ENCODE measurements at places on chromosomes 6 and 20.

DNA sequence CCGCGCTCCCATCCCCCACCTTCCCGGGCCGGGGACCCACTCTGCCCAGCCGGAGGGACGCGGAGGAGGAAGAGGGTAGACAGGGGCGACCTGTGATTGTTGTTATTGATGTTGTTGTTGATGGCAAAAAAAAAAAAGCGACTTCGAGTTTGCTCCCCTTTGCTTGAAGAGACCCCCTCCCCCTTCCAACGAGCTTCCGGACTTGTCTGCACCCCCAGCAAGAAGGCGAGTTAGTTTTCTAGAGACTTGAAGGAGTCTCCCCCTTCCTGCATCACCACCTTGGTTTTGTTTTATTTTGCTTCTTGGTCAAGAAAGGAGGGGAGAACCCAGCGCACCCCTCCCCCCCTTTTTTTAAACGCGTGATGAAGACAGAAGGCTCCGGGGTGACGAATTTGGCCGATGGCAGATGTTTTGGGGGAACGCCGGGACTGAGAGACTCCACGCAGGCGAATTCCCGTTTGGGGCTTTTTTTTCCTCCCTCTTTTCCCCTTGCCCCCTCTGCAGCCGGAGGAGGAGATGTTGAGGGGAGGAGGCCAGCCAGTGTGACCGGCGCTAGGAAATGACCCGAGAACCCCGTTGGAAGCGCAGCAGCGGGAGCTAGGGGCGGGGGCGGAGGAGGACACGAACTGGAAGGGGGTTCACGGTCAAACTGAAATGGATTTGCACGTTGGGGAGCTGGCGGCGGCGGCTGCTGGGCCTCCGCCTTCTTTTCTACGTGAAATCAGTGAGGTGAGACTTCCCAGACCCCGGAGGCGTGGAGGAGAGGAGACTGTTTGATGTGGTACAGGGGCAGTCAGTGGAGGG, 2.8 kb downstream of the SOX4 start:
- no peak for DNase-seq

GRCh38 chr20:46683939-46684750, 5.1 kb downstream of the TP53RK start:
- no peak for DNase-seq

DNA sequence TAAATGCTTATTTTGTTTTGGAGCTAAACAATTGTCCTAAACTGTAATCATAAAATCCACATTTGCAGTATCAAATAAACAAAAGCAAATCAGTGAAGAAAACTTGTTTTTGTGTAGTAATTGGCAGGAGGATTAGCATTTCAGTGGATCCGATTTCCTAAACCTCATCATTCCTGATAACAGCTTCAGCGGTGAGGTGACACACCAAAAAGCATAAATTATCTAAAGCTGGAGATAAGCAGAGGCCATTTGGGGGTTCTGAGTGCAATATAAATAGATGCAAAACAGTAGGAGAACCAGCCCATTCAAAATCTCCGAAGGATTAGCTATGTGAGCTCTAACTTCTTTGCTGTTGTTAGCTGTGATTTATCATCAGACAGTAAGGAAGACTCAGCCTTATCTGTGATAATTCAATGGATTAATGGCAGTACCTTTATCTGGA, 235.8 kb downstream of the EPHA7 start:
- no peak for DNase-seq

DNA sequence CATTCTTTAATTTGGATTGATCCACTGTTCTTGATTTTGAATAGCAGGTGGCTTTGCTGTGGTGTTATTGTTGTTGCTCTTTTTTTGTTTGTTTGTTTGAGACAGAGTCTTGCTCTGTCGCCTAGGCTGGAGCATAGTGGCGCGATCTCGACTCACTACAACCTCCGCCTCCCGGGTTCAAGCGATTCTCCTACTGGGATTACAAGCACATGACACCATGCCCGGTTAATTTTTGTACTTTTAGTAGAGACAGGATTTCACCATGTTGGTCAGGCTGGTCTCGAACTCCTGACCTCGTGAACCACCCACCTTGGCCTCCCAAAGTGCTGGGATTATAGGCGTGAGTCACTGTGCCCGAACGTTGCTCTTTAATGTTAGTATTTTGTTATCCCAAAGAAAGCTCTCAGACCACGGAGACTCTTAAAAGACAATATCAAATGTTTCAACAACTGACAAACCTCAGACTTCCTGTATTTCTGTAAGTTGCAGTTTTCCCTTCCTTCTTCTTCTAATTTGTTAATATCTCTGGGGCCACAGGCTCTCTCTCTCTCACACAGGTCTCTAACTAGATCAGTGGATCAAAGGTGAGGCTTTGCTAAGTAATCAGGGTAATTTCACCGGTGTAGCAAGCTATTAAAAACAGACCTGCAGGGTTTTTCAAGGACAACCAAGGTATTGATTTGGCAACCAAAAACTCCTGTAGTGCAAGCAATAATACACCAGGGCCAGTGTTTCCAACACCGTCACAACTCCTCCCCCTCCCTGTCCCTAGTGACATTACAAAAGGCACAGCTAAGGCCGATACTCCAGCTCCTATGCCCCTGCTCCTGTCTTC, 48.8 kb upstream of the ZNF217 start:
- no peak for DNase-seq

GRCh38 chr6:116036885-116037284, 23.8 kb downstream of the FRK start:
- no peak for DNase-seq

DNA sequence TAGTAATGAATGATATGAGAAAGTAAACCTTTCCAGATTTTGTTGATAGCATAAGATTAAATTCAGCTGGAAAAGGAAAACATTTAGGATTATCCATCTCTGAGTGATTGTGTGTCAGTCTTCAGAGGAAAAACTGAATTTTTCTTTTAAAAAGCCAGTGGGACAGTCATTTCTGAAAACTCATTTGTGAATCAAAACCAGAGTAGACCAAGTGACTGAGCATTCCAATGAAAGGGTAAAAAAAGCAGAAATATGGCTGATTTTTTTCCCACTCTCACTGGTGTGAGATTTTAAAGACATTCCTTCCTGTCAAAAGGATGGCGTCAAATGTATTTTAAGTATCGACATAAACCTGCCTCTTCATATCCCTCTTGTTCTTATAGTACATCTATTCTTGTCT, 214.0 kb downstream of the GMPR start:
- no peak for DNase-seq

DNA sequence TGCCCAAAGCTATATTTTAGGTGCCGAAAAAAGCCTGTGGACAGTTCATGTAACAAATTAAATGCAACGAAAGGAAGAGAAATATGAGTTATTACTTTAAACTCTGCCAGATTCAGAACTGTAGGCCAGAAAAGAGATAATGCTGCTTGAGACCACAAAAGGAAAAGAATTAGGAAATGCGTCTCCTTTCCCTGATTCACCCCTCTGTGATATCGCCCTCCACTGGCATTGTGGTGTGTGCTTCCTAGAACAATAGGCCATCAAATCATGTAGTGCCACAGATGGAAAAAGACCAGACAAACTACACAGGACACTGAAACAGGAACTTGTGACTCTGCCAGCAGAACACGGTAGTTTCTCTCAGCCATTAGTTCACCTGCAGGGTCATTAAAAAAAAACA, 14.7 kb upstream of the LAMA4 start:
- no peak for DNase-seq

GRCh38 chr6:35795453-35796071, 1.6 kb downstream of the CLPS start:
- no peak for DNase-seq

GRCh38 chr6:156449128-156449527, 328.1 kb upstream of the ARID1B start:
- no peak for DNase-seq

- DNase-seq, result no peak
Measured at GRCh38 chr20:61662968-61663331, 402.7 kb downstream of the TAF4 start.

DNA sequence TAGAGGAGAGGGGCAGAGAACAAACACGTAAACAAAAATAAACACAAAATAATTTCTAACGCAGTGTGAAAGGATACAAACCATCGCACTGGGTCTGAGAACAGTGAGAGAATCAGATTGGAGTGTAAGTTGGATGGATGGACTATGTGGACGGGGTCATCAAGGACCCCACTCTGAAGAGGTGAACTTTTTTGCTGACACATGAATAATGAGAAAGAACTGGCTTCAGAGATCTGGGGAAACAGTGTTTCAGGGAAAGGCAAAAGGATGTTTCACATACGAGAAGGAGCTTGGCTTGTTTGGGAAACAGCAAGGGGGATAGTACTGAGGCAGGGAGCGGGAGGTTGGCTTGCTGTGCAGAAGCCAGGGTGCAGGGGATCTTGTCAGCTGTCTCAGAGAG, 295.4 kb downstream of the ZNF217 start:
- DNase-seq, result no peak

- DNase-seq, result no peak
Measured at GRCh38 chr6:156806155-156806554, 29.0 kb downstream of the ARID1B start.

- no peak for DNase-seq
Measured at GRCh38 chr6:97449444-97449966, 166.5 kb upstream of the MMS22L start.

DNA sequence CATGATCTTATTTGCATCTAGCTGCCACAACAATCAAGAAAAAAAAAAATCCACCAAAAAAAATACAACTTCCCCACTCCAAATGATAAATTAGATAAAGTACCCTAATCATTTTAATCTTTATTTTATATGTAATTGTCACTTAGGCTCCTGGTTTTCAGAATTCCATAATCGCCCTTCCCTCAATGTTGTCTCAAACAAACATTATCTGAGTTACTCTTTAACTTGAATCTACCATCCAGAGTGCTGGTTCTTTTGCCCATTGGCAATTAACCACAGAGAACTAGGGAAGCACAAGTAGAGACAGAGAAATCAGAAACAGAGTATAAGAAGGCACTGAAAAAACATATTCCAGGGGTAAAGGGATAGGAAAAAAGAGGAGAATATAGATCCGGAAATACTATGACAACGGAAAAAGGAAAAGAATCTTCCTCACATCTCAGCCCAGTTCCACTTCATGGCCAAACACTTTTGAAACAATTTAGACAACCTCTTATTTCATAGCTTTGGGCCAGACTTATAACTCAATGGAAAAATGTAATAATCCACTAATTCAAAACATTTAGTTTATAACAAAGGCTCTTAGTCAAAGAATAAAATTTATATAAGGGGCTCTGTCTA, 861 bp upstream of the NHSL1 start:
- DNase-seq, result no peak

DNA sequence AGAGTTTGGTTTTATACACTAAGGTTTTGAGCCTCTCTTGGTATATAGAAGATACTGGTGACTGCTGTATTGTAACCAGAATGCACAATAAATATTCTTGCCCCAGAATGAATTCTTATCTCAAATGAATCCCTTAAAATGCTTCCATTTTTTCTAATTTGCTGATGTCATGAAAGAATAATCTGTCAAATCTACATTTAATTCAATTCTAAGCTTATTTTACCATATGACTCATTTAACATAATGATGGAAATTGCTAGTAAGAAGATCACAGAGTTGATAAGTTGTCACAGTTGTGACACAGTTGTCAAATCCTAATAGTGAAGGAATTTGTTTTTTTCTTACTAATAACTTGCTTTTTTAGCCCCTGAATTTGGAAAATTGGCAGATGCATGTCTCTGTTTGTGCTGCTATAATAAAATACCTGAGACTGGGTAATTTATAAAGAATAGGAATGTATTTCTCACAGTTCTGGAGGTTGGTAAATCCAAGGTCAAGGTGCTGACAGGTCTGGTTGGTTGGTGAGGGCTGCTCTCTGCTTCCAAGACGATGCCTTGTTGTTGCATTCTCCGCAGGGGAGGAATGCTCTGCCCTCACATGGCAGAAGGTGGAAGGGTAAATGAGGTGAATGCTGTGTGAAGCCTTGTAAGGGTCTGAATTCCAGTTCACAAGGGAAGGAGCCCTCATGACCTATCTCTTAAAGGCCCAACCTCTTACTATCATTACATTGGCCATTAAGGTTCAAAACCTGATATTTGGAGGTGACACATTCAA, 4.7 kb downstream of the ECT2L start:
- DNase-seq, result no peak

GRCh38 chr20:56627122-56628014, 1.7 kb upstream of the TFAP2C start:
- DNase-seq, result no peak

GRCh38 chr6:7505189-7505699, 36.2 kb upstream of the DSP start:
- no peak for DNase-seq

DNA sequence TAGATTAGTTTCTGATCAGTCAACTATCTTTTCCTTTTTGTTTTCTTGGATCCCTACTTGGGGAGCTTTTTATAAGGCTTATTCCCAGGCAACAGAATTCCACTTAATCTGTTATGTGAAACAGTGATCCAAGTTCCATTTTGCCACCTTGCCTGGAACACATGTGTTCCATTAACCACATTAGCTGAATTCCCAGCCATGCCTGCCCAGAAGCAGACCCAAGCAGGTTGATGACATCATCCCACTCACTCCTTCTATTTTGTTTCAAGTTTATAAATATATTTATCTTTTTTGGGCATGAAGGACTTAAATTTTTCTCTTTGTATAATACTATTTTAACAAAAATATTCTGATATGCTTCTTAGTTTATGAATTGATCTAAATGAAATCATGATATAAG, 587.4 kb downstream of the GRIK2 start:
- DNase-seq, result no peak

DNA sequence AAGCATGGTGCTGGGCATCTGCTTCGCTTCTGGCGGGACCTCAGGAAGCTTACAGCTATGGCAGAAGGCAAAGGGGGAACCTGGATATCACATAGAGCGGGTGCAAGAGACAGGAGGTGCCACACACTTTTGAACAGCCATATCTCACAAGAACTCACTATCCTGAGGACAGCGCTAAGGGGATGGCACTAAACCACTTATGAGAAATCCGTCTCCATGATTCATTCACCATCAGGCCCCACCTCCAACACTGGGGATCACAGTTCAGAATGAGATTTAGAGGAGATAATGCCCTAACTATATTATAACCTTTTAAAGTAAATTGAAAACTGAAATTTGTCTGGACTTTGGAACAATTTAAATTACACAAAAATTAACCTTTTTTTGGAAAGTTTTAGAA, 37.8 kb upstream of the SUMO4 start:
- no peak for DNase-seq

- DNase-seq, result no peak
Measured at GRCh38 chr6:145749632-145750031, 14.3 kb upstream of the EPM2A start.

GRCh38 chr6:109472132-109472995, 10.7 kb downstream of the ZBTB24 start:
- no peak for DNase-seq

GRCh38 chr6:47471911-47472310, 5.7 kb upstream of the CD2AP start:
- no peak for DNase-seq

GRCh38 chr6:146989860-146990259, 214.4 kb upstream of the STXBP5 start:
- no peak for DNase-seq

DNA sequence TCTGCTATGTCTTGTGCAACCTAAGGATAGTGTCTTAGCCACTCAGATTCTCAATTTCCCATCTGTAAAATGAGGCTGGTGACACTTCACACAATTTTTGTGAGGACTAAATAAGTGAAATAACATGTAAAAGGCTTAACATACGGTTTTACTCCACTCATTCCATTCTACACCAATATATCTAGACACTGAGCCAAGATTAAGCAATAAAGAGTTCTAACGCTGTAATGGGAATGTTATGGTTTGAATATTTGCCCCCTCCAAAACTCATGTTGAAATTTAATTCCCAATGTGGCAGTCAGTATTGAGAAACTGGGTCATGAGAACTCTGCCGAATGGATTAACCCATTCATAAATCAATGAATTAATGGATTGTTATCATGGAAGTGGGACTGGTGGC, 301.0 kb downstream of the HACE1 start:
- DNase-seq, result no peak

GRCh38 chr20:42530855-42531448, 658.8 kb downstream of the PTPRT start:
- DNase-seq, result no peak

All from stimulated activated CD8-positive, alpha-beta memory T cell treated with anti-CD3 and anti-CD28 coated beads, Interleukin-2, amount 100 ng/mL, for 1 hour (primary cell).